ENCODE measurements at places on chromosomes 5 and 9. TPM values are rescaled to one million over a fixed set of nuclear protein-coding genes. Genes with fewer than 3 reads are reported as not detected.

The IRX2 gene
- total RNA-seq: 5.3 TPM

- DNase-seq: no peak
These were observed 12.6 kb downstream of the ZBTB5 start for GRCh38 chr9:37452611-37453010.

GRCh38 chr5:137624786-137625349 lies 111.0 kb downstream of the KLHL3 start:
- DNase-seq: no peak

The THBS4 gene
- 0.29 TPM for total RNA-seq

GRCh38 chr5:139397921-139398320 lies 3.0 kb upstream of the PROB1 start:
- no peak for DNase-seq

DNA sequence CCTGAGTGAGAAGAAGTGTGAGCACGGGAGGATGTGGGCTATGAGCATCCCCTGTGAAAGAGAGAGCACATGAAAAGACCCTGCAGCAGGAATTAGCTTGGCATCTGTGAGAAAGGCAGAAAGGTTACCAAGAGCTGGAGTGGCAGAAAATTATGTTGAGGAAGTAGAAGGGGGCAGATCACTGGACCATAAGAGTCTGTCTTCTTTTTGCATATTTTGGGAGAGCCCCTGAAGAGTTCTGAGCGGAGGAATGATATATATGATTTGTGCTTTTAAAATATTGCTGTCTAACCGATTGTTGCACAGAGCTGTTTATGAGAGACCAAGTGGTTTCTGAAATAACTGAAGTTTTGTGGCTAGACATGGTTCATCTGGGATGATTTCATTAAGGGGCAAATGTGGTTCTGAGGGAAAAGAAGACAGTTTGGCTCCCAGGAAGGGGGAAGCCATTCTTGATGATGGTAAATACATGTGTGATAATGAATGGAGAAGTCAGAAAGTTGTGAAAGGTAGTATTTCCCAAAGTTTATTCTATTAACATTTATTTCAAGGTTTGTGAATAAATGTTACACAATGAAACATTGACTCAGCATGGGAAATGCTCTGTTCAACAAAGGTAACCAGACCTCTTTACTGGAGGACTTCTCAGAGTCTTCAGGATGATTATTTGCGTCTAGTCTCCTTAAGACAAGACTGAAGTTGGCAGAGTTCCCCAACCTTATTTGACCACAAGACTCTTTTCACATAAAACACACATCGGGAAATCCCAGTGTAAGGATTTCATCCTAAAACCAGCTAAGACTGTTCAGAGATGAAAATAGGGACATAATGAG lies 31.5 kb upstream of the ADRB2 start:
- no peak for DNase-seq

- DNase-seq: no peak
These were observed 835.4 kb downstream of the SEMA5A start for GRCh38 chr5:8710426-8710930.

The GPR150 gene
- 0.29 TPM for total RNA-seq

- DNase-seq: no peak
These were observed 66.2 kb upstream of the NEURL1B start for GRCh38 chr5:172574871-172575223.

The CBY3 gene
- not detected for total RNA-seq

GRCh38 chr5:5183189-5183699 lies 43.1 kb downstream of the ADAMTS16 start:
- no peak for DNase-seq

The NPR3 gene
- total RNA-seq: 92.3 TPM

GRCh38 chr9:132768932-132769905 lies 99.0 kb downstream of the GTF3C4 start:
- DNase-seq: peak; percentile 88

GRCh38 chr5:97991236-97991635 lies 782.2 kb upstream of the RGMB start:
- DNase-seq: no peak

The FAM174A gene
- total RNA-seq: 16.5 TPM

- DNase-seq: peak; percentile 95
These were observed 35.6 kb downstream of the CD180 start for GRCh38 chr5:67160985-67161384.

DNA sequence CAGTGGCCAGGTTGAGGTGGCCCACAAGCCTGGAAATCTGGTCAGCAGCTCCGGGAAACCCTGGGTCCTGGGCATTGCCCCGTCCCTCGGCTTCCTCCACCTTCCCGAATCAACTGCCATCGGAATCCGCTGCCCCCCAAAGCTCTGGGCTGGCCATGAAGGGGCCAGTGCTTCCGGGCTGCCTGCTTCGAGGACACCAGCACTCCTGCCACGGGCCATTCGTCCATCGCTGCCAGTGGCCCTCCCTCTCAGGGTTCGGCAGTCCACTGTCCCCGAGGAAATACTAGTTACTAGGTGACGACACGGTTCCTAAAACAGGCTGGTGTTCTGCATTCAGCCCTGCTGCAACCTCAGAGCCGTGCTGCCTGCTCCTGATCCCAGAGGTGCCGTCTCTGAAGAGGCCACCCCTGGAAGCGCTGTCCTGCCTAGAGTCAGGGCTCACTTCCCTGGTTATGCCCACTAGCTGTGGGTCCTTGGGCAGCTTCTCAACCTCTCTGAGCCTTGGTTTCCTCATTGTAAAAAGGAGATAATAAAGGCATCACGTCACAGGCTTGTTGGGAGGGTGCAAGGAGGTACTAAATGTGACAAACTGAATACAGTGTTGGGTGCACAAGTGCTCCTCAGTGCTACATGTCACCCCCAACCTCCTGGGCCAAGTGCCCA lies 3.5 kb upstream of the WDR5 start:
- peak; percentile 67 for DNase-seq

The LTC4S gene
- 1.4 TPM for total RNA-seq

- DNase-seq: no peak
These were observed 348.5 kb downstream of the TMEM232 start for GRCh38 chr5:110377943-110378342.

- peak; percentile 21 for DNase-seq
These were observed 60.3 kb downstream of the FOXD1 start for GRCh38 chr5:73388306-73388684.

The KIF4B gene
- not detected for total RNA-seq

GRCh38 chr5:119404033-119404432 lies 48.2 kb downstream of the TNFAIP8 start:
- DNase-seq: no peak

The KIF27 gene
- total RNA-seq: 6.2 TPM

The POC5 gene
- total RNA-seq: 10.9 TPM

DNA sequence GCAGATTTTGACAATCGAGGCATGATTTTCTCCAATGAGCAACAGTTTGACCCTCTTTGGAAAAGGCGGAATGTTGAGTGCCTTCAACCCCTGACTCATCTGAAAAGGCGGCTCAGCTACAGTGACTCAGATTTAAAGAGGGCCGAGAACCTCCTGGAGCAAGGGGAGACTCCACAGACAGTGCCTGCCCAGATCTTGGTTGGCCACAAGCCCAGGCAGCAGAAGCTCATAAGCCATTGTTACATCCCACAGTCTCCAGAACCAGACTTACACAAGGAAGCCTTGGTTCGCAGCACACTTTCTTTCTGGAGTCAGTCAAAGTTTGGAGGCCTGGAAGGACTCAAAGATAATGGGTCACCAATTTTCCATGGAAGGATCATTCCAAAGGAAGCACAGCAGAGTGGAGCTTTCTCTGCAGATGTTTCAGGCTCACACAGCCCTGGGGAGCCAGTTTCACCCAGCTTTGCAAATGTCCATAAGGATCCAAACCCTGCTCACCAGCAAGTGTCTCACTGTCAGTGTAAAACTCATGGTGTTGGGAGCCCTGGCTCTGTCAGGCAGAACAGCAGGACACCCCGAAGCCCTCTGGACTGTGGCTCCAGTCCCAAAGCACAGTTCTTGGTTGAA lies 13.6 kb downstream of the PTPDC1 start:
- DNase-seq: peak; percentile 87

DNA sequence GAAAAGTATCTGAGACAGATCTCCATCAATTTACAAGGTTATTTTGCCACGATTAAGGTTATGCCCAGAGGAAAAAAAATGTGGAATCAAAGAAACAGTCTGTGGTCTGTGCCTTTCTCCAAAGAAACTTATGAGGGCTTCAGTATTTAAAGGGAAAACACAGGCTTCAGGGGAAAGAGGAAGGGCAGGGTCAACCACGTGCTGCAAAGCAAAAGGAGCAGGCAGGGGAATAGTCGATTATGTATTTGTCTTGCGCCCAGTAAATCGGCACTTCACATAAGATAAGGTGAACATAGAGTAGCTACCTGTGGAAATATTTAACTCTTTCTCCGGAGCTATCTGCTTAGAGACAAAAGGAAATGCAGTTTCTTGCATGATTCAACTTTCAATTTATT lies 343.7 kb downstream of the RAB3C start:
- no peak for DNase-seq

DNA sequence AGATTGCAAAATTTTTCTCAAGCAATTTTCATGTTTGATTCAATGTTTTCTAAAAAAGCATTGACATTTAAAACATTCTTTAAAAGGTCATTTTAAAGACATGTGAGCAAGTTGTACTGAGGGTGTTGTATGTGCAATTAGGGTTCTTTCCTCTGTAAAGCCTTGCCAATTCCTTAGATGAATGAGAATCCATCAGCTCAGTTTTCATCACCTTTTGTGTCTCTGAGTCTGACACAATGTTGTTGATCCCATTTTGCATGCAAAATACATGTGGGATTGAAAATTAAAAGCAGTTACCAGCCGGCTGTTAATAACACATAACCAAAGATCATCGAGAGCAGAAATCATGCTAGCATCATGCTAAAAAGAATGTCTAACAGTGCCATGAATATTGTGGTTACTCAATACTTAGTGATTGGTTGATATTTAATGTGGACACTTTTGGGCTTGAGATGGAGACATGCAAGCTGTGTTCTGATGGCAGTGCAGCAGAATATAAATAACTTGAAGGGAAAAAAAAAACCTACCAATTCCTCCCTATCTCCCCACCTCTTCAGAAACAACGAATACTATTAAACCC lies 57.7 kb downstream of the FGF10 start:
- DNase-seq: no peak

DNA sequence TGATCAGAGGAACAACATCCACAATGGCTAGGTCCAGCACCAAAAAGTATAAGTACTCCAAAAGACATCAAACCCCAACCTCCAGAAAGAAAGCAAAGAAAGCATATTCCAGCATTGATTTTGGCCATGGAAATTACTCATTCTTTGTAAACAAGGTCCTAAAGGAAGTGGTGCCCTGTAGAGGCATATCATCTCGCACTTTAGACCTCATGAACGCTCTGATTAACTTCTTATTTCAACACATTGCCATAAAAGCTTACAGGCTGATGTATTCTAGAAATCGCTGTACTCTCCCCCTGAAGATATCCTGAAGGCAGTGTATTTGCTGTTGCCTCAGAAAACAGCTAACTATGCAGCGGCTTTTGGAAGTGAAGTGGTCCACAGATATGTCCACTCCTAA lies 82.7 kb upstream of the TNPO1 start:
- DNase-seq: no peak

DNA sequence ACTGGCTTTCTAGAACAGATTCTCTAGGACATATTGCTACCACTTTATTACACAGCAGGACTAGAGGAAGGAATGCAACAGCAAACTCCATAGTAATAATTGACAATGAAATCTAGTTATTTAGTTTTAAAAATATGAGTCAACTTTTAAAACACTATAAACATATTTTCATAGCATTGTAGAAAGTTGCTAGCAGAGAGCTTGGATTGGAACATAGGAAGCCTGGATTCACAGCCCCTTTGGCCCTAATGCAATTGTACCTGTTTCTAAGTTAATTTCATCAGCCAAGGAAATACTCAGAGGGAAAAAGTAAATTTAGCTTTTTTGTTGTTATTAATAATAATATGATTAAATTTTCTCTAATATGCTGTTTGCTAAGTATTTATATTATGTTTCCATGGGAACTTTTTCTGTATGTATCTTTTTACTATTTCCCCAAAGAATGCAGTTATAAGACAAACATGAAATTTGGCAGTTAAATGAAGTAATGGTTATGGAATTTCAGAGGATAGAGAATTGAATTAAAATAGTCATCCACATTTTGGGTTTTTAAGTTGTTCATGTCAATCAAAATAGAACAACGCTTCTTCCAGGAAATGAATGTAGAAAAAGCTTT lies 45.6 kb downstream of the VCAN start:
- peak; percentile 86 for DNase-seq

- DNase-seq: no peak
These were observed 177.5 kb upstream of the NREP start for GRCh38 chr5:111934511-111934910.

The CNTNAP3B gene
- total RNA-seq: 15.0 TPM

The CDHR2 gene
- total RNA-seq: not detected

DNA sequence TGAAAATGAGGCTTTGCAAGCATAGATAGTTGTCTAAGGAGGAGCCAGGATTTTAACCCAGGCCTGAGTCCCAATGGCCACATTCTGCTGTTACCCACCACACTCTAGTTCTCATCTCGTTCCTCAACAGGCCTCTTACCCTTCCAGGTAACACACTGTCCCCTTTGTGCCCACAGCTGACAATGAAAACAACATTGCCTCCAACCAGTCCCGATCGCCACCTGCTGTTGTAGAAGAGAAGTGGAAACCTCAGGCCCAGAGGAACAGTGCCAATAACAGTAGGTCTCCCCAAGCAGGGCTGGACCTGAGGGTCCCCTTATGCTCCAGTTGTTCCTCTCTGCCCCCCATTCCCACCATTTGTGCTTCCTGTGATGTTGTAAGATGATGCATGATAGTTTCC lies 30.4 kb downstream of the AMBP start:
- peak; percentile 41 for DNase-seq

The KCNN2 gene
- not detected for total RNA-seq

- DNase-seq: no peak
These were observed 30.0 kb downstream of the RAPGEF1 start for GRCh38 chr9:131709771-131710431.

GRCh38 chr9:130854092-130854491 lies 19.0 kb downstream of the ABL1 start:
- DNase-seq: no peak

DNA sequence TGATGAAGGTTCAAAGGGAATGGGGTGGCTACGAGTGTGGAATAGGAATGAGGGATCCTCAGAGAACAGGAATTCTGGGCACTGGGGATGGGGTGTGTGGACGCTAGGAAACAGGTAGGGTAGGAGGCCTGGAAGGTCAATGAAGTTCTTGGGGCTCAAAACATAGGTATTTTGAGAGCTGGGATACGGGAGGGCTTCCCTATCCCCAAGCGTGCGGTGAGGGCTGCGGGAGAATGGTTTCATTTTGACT lies 718 bp downstream of the QSOX2 start:
- no peak for DNase-seq

DNA sequence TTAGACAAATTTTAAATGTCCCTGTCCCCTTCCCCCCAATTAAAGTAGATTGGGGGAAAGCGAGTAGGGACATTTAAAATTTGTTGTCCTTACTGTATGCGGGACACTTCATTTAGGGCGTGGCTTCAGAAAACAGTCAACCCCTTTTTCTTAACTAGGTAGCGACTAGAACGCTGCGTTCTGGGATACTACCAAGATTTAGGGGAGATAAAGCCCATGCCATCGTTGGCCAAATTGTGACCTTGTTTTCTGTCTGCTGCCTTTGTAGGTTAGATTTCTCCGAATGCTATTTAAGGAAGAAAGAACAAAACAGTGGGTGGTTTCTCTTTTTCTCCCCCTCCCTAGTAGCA lies 1.2 kb downstream of the CKS2 start:
- no peak for DNase-seq

GRCh38 chr9:71801826-71802225 lies 33.5 kb upstream of the CEMIP2 start:
- DNase-seq: no peak
